Large intestine (tissue), 12 donors: ENCODE measurements at places on chromosomes 13 and 19.

DNA sequence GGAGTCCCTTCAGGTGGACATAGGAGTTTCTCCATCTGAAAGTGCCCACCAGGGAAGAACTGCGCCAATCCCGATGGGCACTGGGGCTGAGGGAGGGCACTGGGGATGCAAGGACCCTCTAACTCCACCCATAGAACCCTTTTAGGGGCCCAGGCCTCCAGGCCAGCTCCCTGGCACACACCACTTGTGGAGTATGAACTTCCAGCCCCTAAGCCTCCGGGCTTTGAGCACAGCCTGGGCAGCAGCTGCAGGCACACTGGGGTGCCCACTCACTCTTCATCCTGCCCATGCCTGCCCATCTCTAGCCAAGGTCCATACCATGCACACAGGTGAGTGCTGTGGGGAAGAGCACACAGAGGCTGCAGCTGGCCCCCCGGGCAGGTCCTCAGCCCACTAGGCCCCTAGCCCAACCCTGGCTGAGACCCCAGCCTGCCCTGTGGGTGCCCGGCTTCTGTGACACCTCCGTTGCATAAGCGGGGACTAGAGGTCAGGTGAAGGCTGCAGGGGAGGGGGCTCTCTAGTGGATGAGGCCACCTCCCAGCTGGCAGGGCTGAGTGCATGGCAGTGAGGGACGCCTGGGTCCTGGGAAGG lies 14.6 kb upstream of the SLC7A10 start:
- no peak for DNase-seq

DNA sequence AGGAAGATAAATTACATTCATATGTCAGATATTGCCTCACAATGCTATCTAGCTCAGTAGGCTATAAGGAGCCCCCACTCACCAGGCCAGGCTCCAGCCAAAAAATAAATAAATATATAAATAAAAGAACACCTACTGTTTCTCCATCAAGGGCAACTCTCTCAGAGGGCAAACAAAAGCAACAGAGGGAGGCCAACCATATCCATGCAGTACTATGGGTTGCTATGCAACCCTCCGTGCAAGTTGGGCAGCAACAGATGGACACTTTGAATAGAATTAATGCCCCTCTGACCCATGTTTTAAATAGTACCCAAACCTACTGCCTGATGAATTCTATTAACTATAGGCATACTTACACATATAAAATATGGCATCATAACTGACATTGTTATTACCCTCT lies 279.8 kb upstream of the EDNRB start:
- no peak for DNase-seq

GRCh38 chr13:40600149-40600751 lies 66.2 kb downstream of the FOXO1 start:
- no peak for DNase-seq

GRCh38 chr19:50266041-50266440 lies 62.6 kb downstream of the MYH14 start:
- DNase-seq = peak; percentile 33

DNA sequence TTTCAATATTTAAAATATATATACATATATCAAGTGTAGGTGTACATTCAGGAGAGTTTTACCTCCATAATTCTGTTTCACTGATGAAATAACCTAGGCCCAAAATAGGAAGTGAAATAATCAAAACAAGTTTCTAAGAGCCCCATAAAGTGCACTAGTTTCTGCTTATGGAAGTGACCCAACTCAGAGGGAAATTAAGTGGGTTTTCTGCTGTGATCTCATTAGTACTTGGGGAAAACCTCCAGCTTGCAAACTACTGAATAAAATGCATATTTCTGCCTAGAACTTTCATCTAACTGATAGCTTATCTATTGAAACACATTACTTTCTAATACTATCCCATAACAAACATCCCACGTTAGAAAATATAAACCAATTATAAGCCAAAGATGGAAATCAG lies 45.4 kb upstream of the MIR17HG start:
- no peak for DNase-seq
